ENCODE measurements at places on chromosomes 2 and 18. TPM values are rescaled to one million over a fixed set of nuclear protein-coding genes. Genes with fewer than 3 reads are reported as not detected.

The CCDC68 gene
- 11.9 TPM for polyA plus RNA-seq

The SCN1A gene
- 0.13 TPM for polyA plus RNA-seq

- no peak for DNase-seq
Observed at GRCh38 chr2:137511526-137511925, 452.7 kb upstream of the HNMT start.

The CNGA3 gene
- not detected for polyA plus RNA-seq

The RUFY4 gene
- 0.32 TPM for polyA plus RNA-seq

All from left kidney (tissue), 8 donors.